GM10248 (cell line): ENCODE measurements at places on chromosomes 16 and 17.
A peak's percentile ranks its signal among the peaks of the same experiment; 100 is the strongest.

GRCh38 chr17:76710863-76711611 is at the start of gene MXRA7:
MXRA7 (minus strand) TSS chr17:76710965; CDS start chr17:76710946, 19 bp downstream.
- DNase-seq, result peak; percentile 77

- DNase-seq, result peak; percentile 66
Measured at GRCh38 chr16:24975428-24975889, 39.7 kb downstream of the ARHGAP17 start.

GRCh38 chr16:67951485-67951884 is 7.6 kb upstream of the LCAT start:
- no peak for DNase-seq

DNA sequence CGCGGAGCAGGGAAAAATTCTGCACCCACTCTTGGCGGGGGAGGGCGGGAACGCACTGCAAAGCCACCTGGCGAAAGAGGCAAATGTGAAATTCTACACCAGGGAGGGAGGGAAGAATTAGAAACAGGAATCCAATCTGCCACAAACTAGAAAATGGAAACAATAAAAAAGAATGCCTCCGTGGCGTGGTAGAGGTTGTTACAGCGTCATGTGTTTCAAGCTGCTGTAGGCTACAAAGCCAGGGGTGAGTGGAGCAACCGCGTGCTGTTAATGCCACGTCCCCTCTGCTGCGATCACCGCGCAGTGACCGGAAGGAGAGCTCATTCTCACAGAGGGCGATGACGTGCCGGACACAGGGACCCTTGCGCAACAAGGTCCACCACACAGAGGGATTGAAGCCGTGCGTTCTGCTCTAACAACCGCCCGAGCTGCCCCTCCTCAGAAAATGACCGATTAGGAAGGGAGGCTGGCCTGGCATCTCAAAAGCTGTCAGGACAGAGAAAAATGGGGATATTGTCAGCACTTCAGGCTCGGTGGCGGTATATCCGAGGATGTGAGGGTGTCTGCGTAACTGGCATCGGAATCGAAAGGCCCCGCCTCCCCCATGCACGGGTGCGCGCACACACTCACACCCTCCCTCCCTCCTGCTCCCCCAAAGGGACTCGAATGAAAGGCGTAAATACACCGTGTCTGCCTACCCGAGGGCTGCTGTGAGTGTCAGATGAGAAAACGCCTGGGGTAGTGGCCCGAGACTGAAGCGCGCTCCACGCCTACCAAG is 70.8 kb upstream of the TNRC6C start:
- no peak for DNase-seq

DNA sequence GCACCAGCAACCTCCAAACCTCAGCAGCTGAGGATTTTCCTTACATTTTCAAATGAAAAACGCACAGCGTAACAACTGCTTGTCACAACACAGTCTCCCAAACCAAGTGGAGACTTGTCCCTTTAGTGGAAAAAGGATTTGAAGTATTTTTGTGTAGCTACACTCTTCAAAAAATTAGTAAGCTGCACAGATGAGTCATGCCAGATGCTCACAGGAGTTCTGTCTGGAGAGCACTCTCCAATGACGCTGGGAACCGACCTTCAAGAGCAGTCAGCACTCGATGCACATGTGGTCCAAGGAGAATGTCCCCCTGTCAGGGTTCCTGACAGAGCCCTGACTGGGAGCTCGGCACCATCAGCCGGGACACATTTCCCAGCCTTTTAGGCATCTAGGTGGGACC is 39.8 kb downstream of the MAP1LC3B start:
- no peak for DNase-seq

- DNase-seq, result no peak
Measured at GRCh38 chr16:4695473-4696171, 2.3 kb downstream of the NUDT16L1 start.

DNA sequence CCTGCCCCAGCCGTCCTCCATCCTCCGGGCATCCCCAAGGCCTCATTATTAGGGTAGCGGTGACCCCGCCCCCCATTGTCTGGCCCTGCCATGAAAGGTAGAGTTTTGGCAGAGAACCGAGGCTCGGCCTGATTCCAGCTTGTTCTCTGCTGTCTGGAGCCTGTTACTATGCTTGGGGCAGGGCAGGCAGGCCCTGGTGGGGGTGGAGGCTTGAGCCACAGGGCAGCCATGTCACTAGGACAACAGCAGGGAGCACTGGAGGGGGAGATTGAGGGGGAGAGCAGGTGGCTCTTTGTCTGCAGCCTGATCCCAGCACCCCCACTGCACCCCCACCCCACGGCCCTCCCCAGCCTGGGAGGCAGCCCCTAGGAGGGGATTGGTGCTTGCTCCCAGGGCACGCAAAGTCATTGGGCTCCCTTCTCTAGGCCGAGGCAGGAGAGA is 15.4 kb downstream of the RHBDL3 start:
- DNase-seq, result no peak

- DNase-seq, result peak; percentile 61
Measured at GRCh38 chr16:75486676-75487313, 8.4 kb downstream of the CHST6 start.

- no peak for DNase-seq
Measured at GRCh38 chr16:49521734-49522325, 148.2 kb downstream of the C16orf78 start.

GRCh38 chr16:78448658-78449271 is 349.3 kb downstream of the WWOX start:
- DNase-seq, result no peak
